HFFc6 (cell line): ENCODE measurements at places on chromosomes 7 and 10. TPM values are rescaled to one million over a fixed set of nuclear protein-coding genes. Genes with fewer than 3 reads are reported as not detected.
A peak's percentile ranks its signal among the peaks of the same experiment; 100 is the strongest.

Gene CHCHD2
- 387 to 490 TPM (median 440 TPM) in 3 replicates for total RNA-seq

Gene GJD4
- not detected in 3 replicates for total RNA-seq

Gene CDHR3
- total RNA-seq: 2.0 to 2.2 TPM (median 2.0 TPM) in 3 replicates

Gene FZD1
- total RNA-seq: 8.4 to 10.8 TPM (median 9.6 TPM) in 3 replicates

Gene HOXA1
- total RNA-seq: 0.21 to 0.85 TPM (median 0.81 TPM) in 3 replicates

Gene CUL2
- 42.5 to 51.3 TPM (median 43.8 TPM) in 3 replicates for total RNA-seq

Gene ZNF804B
- not detected in 3 replicates for total RNA-seq

Gene ENKUR
- 0.14 to 0.18 TPM (median 0.17 TPM) in 3 replicates for total RNA-seq

Gene NUPR2
- not detected in 3 replicates for total RNA-seq

Gene SLC26A3
- total RNA-seq: 0.34 TPM in 1 of 2 replicates, not detected in the other

Gene SLC13A4
- total RNA-seq: 0.24 to 0.30 TPM in 2 of 3 replicates, not detected in the other

DNA sequence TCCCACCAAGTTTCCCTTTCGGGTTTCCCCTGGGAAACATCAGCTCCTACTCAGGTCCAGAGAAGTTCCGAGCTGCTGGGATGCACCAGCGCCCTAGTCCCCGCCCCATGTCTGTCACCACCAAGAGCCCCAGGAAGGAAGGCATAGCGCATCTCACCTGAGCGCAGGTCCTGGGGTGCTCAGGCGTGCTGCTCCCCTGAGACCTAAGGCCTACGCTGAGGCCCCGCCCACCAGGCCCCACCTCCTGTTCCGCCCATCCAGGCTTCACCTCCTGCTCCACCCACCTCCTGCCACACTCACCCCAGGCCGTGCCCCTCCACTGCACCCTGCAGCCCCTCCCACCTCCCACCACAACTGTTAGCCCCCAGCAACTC lies 1.2 kb upstream of the TFR2 start:
- H3K36me3 ChIP-seq: no peaks in the 10 kb centered on the region
- DNase-seq: no peak
- peaks cover 34% of the 10 kb centered on the region for H3K27me3 ChIP-seq

DNA sequence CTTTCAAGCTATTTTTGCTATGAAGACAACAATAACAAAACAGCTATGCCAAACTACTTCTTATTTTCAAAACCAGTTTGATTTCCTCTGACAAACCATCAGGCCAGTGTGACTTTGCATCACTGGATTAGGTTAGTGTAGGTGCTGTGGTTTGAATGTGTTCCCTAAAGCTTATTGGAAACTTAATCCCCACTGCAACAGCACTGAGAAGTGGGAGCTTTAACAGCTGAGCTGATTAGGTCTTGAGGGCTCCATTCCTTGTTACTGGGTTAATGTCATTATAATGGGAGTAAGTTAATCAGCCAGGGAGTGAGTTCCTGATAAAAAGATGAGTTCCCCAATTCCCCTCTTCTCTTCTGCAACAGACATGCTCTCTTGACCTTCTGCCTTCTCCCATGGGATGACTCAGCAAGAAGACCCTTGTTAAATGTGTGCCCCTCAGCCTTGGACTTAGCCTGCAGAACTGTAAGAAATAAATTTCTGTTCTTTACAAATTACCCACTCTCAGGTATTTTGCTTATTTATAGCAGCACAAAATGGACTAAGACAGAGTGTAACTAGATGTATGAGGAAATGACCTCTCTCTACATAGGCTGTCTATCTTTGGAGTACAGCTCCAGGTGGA lies 186.8 kb downstream of the CTTNBP2 start:
- no peak overlapping the region for H3K27ac ChIP-seq
- H3K4me1 ChIP-seq: no peaks in the 10 kb centered on the region
- no peaks in the 10 kb centered on the region; the same call in 1 of the 2 replicates for H3K27me3 ChIP-seq
- no peak for DNase-seq
- H3K36me3 ChIP-seq: no peaks in the 10 kb centered on the region

DNA sequence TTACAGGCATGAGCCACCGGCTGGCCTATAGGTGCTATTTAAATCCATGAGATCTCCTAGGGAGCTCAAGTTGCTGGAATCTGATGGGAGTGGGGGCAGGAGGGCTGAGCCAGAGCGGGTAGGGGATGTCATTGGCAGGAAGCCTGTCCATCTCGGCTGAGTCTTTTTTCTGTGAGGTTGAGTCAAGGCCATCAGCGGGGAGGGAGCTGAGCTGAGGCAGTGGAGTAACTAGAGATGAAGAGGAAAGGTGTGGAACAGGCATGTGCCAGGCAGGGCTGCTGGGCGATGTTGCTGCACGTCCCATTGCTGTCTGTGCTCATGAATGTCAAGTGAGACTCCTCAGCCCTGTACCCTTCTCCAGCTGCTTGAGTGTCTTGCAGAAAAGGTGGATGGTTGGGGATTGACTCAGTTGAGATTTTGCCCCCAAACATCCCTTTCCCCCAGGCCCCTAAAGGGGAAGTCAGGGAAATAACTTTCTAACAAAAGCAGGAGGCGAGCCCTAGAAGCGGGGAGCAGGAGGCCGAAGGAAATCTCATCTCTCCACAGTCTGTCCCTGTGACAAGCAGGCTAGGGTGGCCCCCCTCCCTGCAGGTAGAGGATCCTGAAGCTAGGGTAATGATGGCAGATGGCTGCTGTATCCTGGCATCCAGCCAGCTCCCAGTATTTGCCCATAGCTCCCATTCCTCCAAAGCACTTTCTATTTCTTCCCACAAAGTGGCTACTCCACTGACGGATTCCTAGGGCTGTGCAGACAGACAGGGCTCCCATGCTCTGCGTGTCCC lies 5.4 kb downstream of the ATP6V1F start:
- no peak for DNase-seq
- H3K36me3 ChIP-seq: peaks cover 12% of the 10 kb centered on the region
- no peak overlapping the region; the same call in 1 of the 2 replicates for H3K27ac ChIP-seq
- H3K4me1 ChIP-seq: peaks cover 30% of the 10 kb centered on the region
- no peak overlapping the region for H3K4me3 ChIP-seq

DNA sequence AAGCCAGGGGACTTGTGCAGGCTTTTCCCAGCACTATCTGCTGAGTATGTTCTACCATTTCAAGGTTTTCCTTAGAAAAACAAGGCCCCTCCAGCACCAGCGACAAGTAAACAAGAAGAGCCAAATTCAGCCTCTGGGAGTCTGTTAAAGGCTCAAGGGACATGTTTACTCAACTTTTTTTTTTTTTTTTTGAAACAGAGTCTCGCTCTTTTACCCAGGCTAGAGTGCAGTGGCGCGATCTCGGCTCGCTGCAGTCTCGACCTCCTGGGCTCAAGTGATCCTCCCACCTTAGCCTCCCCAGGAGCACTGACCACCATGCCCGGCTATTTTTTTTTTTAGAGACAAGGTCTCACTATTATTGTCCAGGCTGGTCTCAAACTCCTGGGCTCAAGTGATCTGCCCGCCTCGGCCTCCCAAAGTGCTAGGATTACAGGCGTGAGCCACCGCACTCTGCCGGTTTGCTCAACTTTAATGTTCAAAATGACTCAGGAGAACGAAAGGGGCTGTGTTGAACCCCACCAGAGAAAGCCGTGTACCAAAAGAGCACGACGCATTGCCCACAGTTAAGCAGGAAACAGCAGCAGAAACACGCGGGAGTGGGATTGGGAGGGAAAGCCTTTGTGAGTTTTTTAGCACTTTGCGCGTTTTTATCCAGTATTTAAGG lies 772 bp downstream of the PRDX3 start:
- peaks cover 26% of the 10 kb centered on the region for H3K4me1 ChIP-seq
- H3K4me3 ChIP-seq: peak overlapping the region; percentile 96
- H3K27me3 ChIP-seq: no peaks in the 10 kb centered on the region; the same call in 1 of the 2 replicates
- DNase-seq: no peak
- H3K36me3 ChIP-seq: peaks cover 12% of the 10 kb centered on the region; the same call in 1 of the 2 replicates
- H3K27ac ChIP-seq: peak overlapping the region; percentile 94

DNA sequence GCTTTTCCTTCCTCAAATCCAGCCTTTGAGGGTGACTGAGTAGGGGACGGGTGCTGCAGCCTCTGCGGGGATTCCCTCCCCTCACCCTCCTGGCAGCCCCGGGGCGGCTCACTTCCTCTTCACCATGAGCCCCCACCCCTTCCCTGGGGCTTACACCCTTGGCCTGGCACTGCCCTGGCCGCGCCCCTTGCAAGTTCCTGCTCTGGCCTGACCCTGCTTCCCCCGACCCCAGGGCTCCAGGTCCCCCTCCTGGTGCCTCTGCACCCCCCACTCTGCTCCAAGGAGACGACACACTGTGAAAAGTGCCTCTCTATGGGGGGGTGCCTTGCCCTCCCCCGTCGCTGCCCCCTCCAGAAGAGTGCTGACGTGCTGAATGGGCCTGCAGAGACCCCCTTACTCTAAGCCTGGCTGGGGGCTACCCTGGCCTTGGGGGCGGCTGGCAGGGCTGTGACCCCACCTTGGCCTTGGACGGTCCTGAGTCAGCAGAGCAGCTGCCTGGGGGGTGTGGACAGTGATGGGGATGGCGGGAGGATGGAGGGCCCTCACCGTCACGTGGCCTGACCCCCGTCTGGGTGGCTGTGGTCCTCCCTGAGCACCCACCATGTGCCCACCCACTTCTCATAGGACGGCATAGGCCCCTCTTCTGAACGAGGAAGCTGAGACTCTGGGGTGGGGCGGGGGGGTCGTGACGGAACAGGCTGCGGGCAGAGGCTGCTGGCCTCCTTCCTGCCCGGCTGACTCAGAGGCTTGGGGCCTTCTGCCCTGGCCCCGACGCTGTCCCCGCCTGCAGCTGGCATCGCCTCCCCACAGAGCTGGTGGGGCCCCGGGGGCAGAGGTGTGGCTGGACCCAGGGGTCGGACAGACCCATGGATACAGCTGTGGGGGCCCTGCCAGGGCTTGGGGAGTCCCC lies 9.8 kb downstream of the LFNG start:
- H3K27me3 ChIP-seq: no peaks in the 10 kb centered on the region
- peak; percentile 40 for DNase-seq
- H3K4me3 ChIP-seq: no peak overlapping the region; the same call in 1 of the 2 replicates
- H3K4me1 ChIP-seq: peaks cover 31% of the 10 kb centered on the region

- H3K4me3 ChIP-seq: no peak overlapping the region
- H3K4me1 ChIP-seq: peaks cover 5% of the 10 kb centered on the region; the same call in 1 of the 2 replicates
- no peak overlapping the region for H3K27ac ChIP-seq
These were observed 71.6 kb downstream of the INPP5A start for GRCh38 chr10:132609211-132609610.

GRCh38 chr7:5638994-5639393 lies 142.5 kb downstream of the RNF216 start:
- peaks cover 28% of the 10 kb centered on the region for H3K36me3 ChIP-seq
- H3K27me3 ChIP-seq: peaks cover 5% of the 10 kb centered on the region
- H3K27ac ChIP-seq: peak overlapping the region; percentile 79
- no peak overlapping the region; the same call in 1 of the 2 replicates for H3K4me3 ChIP-seq
- peaks cover 82% of the 10 kb centered on the region for H3K4me1 ChIP-seq

GRCh38 chr10:132571650-132572544 lies 34.3 kb downstream of the INPP5A start:
- H3K27ac ChIP-seq: no peak overlapping the region; the same call in 1 of the 2 replicates
- H3K36me3 ChIP-seq: no peaks in the 10 kb centered on the region
- peaks cover 8% of the 10 kb centered on the region; the same call in 1 of the 2 replicates for H3K4me1 ChIP-seq

DNA sequence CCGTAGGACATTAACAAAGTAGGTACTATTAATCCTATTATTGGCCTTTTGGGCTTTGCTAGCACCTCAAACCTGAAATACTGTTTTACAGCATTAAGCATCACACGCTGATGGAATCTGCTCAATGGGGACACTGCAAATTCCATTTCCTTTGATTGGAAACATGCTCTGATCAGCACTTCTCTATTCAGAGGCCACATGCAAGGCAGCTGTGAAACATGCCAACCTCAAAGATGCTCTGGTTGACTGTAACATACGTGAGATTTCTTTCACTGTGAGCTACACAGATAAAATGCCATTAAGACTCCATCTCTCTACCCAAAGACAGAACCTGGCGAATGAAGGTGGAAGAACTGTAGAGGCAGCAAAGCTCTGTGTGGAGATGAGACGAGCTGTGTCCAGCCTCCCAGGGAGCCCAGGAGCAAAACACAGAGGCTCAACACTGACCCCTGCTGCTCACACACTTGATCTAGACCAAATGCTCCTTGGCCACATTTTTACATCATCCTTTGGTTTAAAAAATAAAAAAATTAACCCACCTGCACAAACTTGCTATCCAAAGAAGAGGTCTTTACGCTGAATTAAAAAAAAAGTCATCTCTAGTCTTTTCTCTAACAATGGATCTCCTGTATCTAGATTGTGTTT lies 8.0 kb downstream of the RSU1 start:
- no peaks in the 10 kb centered on the region for H3K27me3 ChIP-seq
- no peak overlapping the region for H3K27ac ChIP-seq
- DNase-seq: peak; percentile 19
- peaks cover 27% of the 10 kb centered on the region for H3K36me3 ChIP-seq
- H3K4me1 ChIP-seq: peaks cover 12% of the 10 kb centered on the region

- H3K4me3 ChIP-seq: no peak overlapping the region
- no peaks in the 10 kb centered on the region; the same call in 1 of the 2 replicates for H3K27me3 ChIP-seq
- DNase-seq: no peak
- peaks cover 13% of the 10 kb centered on the region for H3K4me1 ChIP-seq
- H3K27ac ChIP-seq: no peak overlapping the region
These were observed 212.0 kb upstream of the IGFBP3 start for GRCh38 chr7:46133072-46133471.

GRCh38 chr7:128727239-128727638 lies 11.9 kb upstream of the CALU start:
- H3K27ac ChIP-seq: no peak overlapping the region
- H3K36me3 ChIP-seq: no peaks in the 10 kb centered on the region
- peaks cover 8% of the 10 kb centered on the region for H3K4me1 ChIP-seq
- H3K4me3 ChIP-seq: no peak overlapping the region

DNA sequence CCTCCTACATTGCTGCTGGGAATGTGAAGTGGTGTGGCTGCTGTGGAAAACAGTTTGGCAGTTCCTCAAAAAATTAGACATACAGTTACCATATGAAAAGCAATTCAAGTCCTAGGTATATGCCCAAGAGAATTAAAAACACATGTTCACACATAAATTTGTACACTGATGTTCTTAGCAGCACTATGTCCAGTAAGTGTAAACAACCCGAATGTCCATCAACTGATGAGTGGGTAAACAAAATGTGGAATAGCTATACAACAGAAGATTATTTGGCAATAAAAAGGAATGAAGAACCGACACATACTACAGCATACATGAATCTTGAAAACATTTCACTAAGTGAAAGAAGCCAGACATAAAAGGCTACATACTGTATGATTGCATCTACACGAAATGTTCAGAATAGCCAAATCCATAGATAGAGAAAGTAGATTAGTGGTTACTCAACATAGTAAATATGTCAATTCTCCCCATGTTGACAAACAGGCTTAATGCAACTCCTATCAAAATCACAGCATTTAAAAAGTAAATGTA lies 17.2 kb downstream of the CEP41 start:
- H3K4me3 ChIP-seq: no peak overlapping the region
- H3K27me3 ChIP-seq: no peaks in the 10 kb centered on the region
- H3K4me1 ChIP-seq: no peaks in the 10 kb centered on the region
- H3K27ac ChIP-seq: no peak overlapping the region
- H3K36me3 ChIP-seq: no peaks in the 10 kb centered on the region

- no peak for DNase-seq
- no peak overlapping the region for H3K27ac ChIP-seq
- no peaks in the 10 kb centered on the region for H3K4me1 ChIP-seq
- H3K36me3 ChIP-seq: no peaks in the 10 kb centered on the region
- H3K27me3 ChIP-seq: no peaks in the 10 kb centered on the region; the same call in none of the 2 replicates
These were observed 33.8 kb upstream of the C10orf120 start for GRCh38 chr10:122733443-122733842.

GRCh38 chr7:47320296-47320695 lies 261.6 kb downstream of the TNS3 start:
- no peak overlapping the region for H3K4me3 ChIP-seq
- peak; percentile 31 for DNase-seq
- H3K36me3 ChIP-seq: peaks cover 58% of the 10 kb centered on the region
- H3K27me3 ChIP-seq: peaks cover 5% of the 10 kb centered on the region
- peaks cover 29% of the 10 kb centered on the region for H3K4me1 ChIP-seq

- H3K36me3 ChIP-seq: peaks cover 2% of the 10 kb centered on the region; the same call in 1 of the 2 replicates
- no peaks in the 10 kb centered on the region for H3K4me1 ChIP-seq
- peaks cover 19% of the 10 kb centered on the region for H3K27me3 ChIP-seq
- no peak for DNase-seq
These were observed 7.9 kb downstream of the TUBAL3 start for GRCh38 chr10:5396556-5397300.
